ENCODE measurements at places on chromosomes 6 and 20.

DNA sequence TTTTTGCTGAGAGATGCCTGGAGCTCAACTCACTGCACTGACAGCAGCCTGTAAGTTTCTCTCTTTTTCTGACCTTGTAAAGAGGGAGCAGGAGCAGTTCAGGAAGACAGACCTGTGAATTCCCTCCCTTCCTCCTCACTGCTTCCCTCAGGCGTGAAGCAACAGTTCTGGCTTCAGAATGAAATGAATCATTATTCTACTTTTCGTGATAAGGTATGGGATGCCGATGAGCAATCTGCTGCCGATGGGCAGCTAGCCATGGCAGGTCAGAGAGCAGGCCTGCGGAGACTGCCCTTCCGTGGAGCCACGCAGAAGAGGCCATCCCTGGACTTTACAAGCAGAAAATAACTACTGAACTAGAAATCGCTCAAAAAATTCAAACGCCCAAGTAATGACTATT lies 426.5 kb upstream of the RNF217 start:
- DNase-seq: no peak

- no peak for DNase-seq
Measured at GRCh38 chr6:130615816-130616215, 211.4 kb upstream of the SMLR1 start.

GRCh38 chr6:164142322-164142721 lies 727.8 kb downstream of the QKI start:
- DNase-seq: no peak

DNA sequence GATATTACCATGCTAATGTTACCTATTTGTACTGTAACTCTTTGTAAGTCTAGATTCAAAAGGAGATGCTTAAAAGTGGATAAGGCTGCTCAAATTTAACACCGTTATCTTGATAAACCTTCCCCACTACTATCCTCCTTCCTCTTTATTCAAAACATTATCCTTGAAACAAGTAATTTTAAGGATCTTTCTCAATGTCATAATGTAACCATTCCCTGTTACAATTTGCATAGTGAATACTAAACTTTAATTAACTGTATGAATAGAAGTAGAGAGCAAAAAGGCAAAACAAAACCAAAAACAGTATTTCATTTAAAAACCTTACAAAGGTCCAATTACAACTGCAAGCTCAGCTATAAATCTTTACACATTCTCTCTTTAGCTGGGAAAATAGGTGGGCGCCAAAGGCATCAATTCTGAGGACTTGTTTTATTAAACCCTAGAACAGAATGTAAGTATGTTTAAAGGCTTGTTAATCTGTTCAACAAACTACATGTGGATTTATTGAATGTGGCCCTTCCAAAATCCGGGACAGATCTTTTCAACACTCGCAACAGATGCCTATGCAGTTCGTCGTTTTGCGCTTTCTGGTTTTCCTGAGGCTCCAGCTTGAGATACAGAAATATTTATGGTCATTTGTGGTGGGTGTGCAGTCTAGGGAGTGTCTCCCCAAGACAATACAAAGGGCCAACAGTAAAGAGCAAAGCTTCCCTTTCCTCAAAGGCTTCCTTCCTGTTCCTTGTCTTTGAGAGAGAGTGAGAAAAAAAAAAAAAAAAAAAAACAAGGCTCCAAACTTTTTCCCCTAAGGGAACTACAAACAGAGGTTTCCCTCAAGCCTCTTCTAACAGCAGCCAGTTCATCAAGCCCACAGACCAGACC lies 15.1 kb downstream of the KIF13A start:
- no peak for DNase-seq

GRCh38 chr20:10609770-10610169 lies 64.0 kb downstream of the JAG1 start:
- no peak for DNase-seq
